ENCODE measurements at places on chromosomes 7 and 10. TPM values are rescaled to one million over a fixed set of nuclear protein-coding genes. Genes with fewer than 3 reads are reported as not detected.

Gene TUBB8
- total RNA-seq = not detected

Gene FAM25A
- total RNA-seq = not detected

Gene FKBP6
- total RNA-seq = not detected

Gene IDE
- total RNA-seq = 26.0 TPM

Gene ACBD7
- 4.4 TPM for total RNA-seq

Gene CYP3A7
- total RNA-seq = not detected

Gene SEMA4G
- total RNA-seq = 2.4 TPM

Gene TRDMT1
- total RNA-seq = 13.6 TPM

Gene DGKI
- total RNA-seq = 0.05 TPM

Gene GIMAP1
- total RNA-seq = 32.7 TPM

Gene DNAJC12
- 0.65 TPM for total RNA-seq

Gene PDSS1
- 7.2 TPM for total RNA-seq

Gene RBP4
- not detected for total RNA-seq

Gene DPP6
- total RNA-seq = not detected

Data from activated naive CD4-positive, alpha-beta T cell treated with anti-CD3 and anti-CD28 coated beads, Interleukin-2, amount 10 ng/mL, durations not matched to agents 5 hours and 36 hours (primary cell).